GM23338 (cell line): ENCODE measurements at places on chromosomes 1 and 21. TPM values are rescaled to one million over a fixed set of nuclear protein-coding genes. Genes with fewer than 3 reads are reported as not detected.

UBE2U gene
- not detected in 2 replicates for polyA plus RNA-seq

DNA sequence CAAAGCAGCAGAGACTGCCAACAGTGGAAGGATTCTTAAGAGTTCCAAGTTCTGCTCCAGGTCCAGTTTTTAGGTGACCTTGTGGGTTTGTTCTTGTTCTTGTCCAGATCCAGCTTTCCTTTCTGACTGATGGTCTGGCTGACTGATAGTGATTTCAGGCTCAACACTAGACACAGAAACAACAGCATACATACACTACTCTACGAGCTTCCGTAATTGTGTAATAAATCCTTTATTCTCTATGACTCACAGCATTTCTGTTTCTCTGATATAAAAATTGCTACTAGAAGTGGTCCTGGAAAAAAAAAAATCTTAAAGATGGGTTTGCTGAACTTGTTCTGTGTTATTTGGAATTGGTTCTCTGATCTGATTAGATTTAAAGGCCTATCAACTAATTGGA, 62.2 kb upstream of the PTCH2 start:
- no peak overlapping the region for H3K4me3 ChIP-seq
- H3K36me3 ChIP-seq = no peaks in the 10 kb centered on the region
- DNase-seq = no peak

EXO5 gene
- 3.8 and 4.4 TPM in 2 replicates for polyA plus RNA-seq

GRCh38 chr21:27024971-27025370, 58.1 kb upstream of the ADAMTS5 start:
- no peaks in the 10 kb centered on the region for H3K36me3 ChIP-seq
- no peak overlapping the region for H3K27ac ChIP-seq
- DNase-seq = no peak
- H3K4me3 ChIP-seq = no peak overlapping the region

- no peaks in the 10 kb centered on the region for H3K36me3 ChIP-seq
- no peak overlapping the region for H3K27ac ChIP-seq
- H3K4me1 ChIP-seq = no peaks in the 10 kb centered on the region
- no peak for DNase-seq
- no peaks in the 10 kb centered on the region for H3K27me3 ChIP-seq
These were observed 31.9 kb downstream of the SEC16B start for GRCh38 chr1:177937931-177938330.

CYP4A11 gene
- polyA plus RNA-seq = not detected in 2 replicates

GRCh38 chr1:239250353-239251035, 135.9 kb upstream of the CHRM3 start:
- no peaks in the 10 kb centered on the region; the same call in 1 of the 2 replicates for H3K36me3 ChIP-seq
- no peaks in the 10 kb centered on the region for H3K27me3 ChIP-seq
- no peak for DNase-seq
- H3K4me3 ChIP-seq = no peak overlapping the region
- H3K27ac ChIP-seq = no peak overlapping the region

GRCh38 chr21:31888936-31889371, 16.1 kb downstream of the HUNK start:
- no peaks in the 10 kb centered on the region for H3K27me3 ChIP-seq
- peak; percentile 88 for DNase-seq
- peak overlapping the region; percentile 12 for H3K27ac ChIP-seq
- H3K4me3 ChIP-seq = no peak overlapping the region
- peaks cover 32% of the 10 kb centered on the region for H3K4me1 ChIP-seq

- no peak overlapping the region for H3K27ac ChIP-seq
- H3K36me3 ChIP-seq = peaks cover 8% of the 10 kb centered on the region
- no peaks in the 10 kb centered on the region for H3K27me3 ChIP-seq
- no peaks in the 10 kb centered on the region for H3K4me1 ChIP-seq
- no peak for DNase-seq
These were observed 49.2 kb downstream of the B3GALNT2 start for GRCh38 chr1:235455097-235455496.

DNA sequence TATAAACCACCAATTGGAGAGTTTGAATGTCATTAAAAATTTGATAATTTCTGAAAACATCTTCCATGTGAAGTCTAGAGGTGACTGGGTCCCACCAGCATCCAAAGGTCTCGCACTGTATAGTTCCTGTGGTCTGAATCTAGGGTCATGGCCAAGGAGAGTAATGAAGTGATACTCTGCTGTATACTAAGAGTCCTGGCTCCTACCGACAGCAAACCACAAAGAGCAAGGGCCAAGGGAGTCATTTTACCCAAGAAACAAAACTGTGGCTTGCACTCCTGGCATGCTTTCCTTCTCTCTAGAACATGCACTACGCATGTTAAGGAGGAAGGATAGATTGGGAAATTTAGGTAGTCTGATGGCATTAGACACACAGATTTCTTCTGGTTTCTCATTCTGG, 115.6 kb downstream of the BRINP2 start:
- no peaks in the 10 kb centered on the region for H3K27me3 ChIP-seq
- no peak for DNase-seq

TLCD4 gene
- polyA plus RNA-seq = 2.8 and 4.2 TPM in 2 replicates

- H3K4me1 ChIP-seq = no peaks in the 10 kb centered on the region
- DNase-seq = peak; percentile 79
- no peaks in the 10 kb centered on the region for H3K36me3 ChIP-seq
- no peak overlapping the region for H3K4me3 ChIP-seq
These were observed 20.3 kb upstream of the SLC5A9 start for GRCh38 chr1:48202030-48202752.

CENPF gene
- polyA plus RNA-seq = 301 and 376 TPM in 2 replicates

GRCh38 chr1:117780687-117781475, 148.5 kb downstream of the GDAP2 start:
- no peak for DNase-seq
- H3K36me3 ChIP-seq = no peaks in the 10 kb centered on the region
- H3K27me3 ChIP-seq = no peaks in the 10 kb centered on the region

IL6R gene
- 1.0 and 1.2 TPM in 2 replicates for polyA plus RNA-seq

- no peaks in the 10 kb centered on the region for H3K27me3 ChIP-seq
- no peak for DNase-seq
- H3K4me3 ChIP-seq = no peak overlapping the region
- peaks cover 5% of the 10 kb centered on the region; the same call in 1 of the 2 replicates for H3K36me3 ChIP-seq
These were observed 129.2 kb downstream of the DHRS3 start for GRCh38 chr1:12488666-12489354.

INAVA gene
- 25.2 and 25.3 TPM in 2 replicates for polyA plus RNA-seq

- H3K27me3 ChIP-seq = no peaks in the 10 kb centered on the region
- H3K36me3 ChIP-seq = no peaks in the 10 kb centered on the region; the same call in 1 of the 2 replicates
- H3K4me1 ChIP-seq = 0 out of 2 replicates have a peak, but pooled peaks cover 3% of the 10 kb centered on the region
- no peak overlapping the region for H3K27ac ChIP-seq
- no peak for DNase-seq
These were observed 236.6 kb downstream of the DSCAM start for GRCh38 chr21:40610345-40610744.
